ENCODE measurements at places on chromosomes 7 and 10. TPM values are rescaled to one million over a fixed set of nuclear protein-coding genes. Genes with fewer than 3 reads are reported as not detected.

GRCh38 chr7:101936611-101937231 lies 119.3 kb downstream of the CUX1 start:
- no peak for DNase-seq

GRCh38 chr10:44689368-44689767 lies 221.8 kb upstream of the TMEM72 start:
- no peak for DNase-seq

DNA sequence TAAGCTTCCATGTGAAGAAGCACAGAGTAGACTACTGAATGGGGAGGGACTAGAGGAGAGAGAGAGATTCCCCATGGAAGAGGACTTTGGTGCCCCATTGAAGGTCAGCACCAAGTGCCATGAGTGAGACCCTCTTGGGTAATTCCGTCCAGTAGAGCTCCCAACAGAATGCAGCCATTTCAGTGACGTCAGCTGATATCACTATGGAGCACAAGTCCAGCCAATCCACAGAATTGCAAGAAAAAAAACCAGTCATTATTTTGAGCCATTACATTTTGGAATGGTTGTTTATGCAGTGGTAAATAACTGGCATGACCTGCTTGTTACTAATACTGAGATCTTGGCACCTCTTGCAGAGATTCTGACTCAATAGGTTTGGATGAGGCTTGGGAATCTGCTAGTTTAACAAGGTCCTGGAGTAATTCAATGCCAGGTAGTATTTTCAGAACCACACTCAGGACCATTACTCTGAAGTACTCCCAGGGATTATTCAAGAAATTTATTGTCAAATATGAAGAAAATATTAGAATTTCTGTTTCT lies 52.6 kb upstream of the SP8 start:
- no peak for DNase-seq

DNA sequence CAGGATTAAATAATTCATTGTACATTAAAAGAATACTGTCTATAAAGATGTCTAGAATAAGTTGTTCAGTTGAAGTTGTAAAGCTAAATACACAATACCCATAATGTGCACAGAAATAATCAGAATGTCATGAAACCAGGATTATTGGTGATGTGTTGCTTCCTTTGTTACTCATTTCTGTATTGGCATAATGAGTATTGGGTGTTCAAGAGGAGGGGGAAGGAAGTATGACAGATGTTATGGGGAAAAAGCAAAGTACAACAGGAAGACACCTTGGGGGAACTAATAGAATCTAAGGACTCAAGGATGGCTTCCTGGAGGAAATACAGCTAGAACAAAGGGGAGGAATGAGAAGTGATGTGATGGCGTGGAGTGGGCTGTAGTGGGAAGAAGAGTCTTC lies 15.0 kb downstream of the ANKRD1 start:
- no peak for DNase-seq

DNA sequence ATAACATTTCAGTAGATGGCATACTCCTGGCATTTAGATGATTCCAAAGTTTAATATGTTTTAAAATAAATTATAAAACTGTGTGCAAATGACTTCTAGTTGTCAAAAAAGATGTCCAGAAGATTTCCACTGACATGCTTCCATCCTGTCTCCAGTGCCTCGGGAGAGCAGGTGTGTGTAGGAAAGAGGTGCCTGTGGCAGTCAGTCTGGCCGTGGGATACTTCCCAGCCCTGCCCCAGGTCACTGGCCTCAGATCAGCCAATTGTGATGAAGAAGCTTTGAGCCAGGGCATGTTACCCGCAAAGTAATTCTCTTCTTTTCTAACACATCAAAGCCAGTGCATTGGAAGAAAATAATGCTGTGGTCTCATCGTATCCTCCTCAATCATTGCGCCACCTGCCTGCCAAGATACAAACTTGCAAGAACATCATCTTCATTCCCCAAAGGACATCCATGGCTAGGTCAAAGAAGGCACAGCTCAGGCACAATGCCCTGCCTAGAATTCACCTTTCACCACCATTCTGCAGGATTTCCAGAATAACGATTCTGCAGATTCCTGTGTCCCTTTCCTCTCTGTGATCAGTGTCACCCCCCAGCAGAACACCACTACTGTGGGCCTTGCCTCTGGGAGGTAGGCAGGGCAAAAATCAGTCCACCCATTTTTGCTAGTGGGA lies 6.3 kb upstream of the KCNMA1 start:
- no peak for DNase-seq

GRCh38 chr7:115477193-115477651 lies 553.3 kb downstream of the TFEC start:
- DNase-seq = peak; percentile 27

- no peak for DNase-seq
Observed at GRCh38 chr10:70513848-70514309, 35.3 kb downstream of the PALD1 start.

DNA sequence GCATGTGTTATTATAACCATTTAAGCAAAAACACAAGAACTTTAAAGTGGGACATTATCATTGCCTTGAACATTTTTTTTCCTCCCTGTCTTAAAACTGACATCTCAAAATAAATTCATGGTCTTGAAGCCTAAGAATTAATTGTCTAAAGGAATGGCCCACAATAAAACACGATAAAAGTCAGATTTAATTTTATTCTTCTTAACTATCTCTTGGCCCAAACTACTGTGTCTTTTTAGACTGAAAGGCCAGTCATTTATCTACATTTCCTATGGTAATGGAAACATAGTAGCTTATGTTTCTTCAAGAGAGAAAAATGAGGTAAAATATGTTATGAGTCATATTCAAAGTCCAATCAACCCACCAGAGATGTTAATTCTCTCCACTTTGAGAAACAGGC lies 24.4 kb upstream of the ETV1 start:
- DNase-seq = no peak

- no peak for DNase-seq
Observed at GRCh38 chr10:113326160-113327111, 226.4 kb upstream of the HABP2 start.

DNA sequence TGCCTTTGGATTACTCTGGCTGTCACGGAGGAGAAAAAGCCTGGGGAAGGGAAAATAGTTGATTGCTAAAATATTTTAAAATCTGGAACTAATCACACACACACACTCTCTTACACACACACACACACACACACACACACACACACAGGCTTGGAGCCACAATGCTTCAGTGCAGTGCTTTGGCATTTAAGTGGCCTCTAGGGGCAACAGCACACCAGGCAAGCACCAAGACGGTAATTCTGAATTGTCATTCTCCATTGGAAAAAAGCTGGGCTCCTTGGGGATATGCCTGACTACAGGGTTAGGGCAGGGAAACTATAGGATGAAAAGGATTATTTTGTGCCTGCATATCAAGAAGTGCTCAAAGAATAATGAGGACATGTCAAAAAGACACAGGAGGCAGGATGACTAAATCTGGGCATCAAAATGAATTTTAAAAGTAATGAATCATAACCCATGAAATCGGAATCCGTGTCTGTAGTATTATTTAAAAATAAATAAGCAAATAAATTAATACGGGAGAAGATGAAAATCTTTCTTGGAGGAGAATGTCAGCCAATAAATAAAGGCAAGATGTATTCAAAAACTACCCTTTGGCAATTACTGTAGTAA lies 30.4 kb upstream of the DDC start:
- no peak for DNase-seq

- DNase-seq = no peak
Observed at GRCh38 chr10:124230635-124231167, 137.3 kb upstream of the CHST15 start.

PGAM2 gene
- 0.99 TPM for total RNA-seq

ATRNL1 gene
- 39.6 TPM for total RNA-seq

SCIN gene
- 3.9 TPM for total RNA-seq

SLC26A3 gene
- total RNA-seq = not detected

DLX5 gene
- 33.4 TPM for total RNA-seq

TDRD1 gene
- not detected for total RNA-seq

Measured in mesothelial cell of epicardium (in vitro differentiated cells).